Stimulated activated CD4-positive, alpha-beta T cell treated with anti-CD3 and anti-CD28 coated beads, Interleukin-4, amount 100 ng/mL, for 4 hours (primary cell): ENCODE measurements at places on chromosomes 16 and 17.

DNA sequence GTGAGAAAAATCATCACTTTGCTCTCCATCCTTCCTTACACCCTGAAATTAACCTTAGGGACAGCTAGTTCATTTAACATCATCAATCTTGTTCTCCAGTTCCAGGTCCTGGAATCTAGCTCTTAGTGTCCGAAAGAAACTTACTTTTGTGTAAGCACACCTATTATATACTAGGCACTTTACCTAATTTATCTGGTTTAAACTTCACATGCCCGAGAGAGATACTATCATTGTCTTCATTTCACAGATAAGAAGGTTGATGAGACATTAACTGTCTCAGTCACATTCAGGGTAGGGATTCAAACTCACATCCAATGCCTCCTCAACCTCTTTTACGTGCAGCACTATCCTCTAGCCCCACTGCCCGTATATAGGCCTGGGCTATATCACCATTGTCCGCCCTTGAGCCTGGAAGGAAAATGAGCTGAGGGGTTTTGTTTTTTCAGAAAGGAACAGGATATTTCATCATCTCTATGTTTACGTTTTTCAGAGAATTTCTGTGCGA, 501 bp upstream of the AP2B1 start:
- DNase-seq, result no peak

DNA sequence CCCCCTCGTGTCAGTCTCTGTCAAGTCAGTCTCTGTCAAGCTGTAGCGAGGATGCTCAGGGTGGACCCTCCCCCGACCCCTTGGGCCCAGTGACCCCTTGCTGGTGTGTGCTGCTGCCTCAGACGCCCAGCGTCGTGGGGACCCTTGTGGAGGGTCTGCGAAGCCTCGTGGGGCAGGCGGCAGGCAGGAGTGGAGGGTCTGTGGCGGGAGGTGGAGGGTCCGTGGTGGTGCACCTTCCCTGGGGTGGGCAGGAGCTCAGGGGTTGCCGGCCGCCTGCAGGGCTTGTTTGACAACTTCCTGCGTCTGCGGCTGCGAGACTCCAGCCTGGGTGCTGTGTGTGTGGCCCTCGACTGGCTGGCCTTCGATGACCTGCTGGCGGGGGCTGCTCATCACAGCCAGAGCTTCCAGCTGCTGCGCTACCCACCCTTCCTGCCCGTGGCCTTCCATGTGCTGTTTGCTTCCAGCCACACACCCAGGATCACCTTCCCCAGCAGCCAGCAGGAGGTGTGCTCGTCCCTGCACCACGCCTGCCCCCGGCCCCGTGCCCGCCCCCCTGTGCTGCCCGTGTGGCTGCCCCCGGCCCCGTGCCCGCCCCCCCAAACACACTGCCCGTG, 5.6 kb downstream of the GNG13 start:
- no peak for DNase-seq

- no peak for DNase-seq
Measured at GRCh38 chr17:6067060-6067459, 3.1 kb upstream of the WSCD1 start.

DNA sequence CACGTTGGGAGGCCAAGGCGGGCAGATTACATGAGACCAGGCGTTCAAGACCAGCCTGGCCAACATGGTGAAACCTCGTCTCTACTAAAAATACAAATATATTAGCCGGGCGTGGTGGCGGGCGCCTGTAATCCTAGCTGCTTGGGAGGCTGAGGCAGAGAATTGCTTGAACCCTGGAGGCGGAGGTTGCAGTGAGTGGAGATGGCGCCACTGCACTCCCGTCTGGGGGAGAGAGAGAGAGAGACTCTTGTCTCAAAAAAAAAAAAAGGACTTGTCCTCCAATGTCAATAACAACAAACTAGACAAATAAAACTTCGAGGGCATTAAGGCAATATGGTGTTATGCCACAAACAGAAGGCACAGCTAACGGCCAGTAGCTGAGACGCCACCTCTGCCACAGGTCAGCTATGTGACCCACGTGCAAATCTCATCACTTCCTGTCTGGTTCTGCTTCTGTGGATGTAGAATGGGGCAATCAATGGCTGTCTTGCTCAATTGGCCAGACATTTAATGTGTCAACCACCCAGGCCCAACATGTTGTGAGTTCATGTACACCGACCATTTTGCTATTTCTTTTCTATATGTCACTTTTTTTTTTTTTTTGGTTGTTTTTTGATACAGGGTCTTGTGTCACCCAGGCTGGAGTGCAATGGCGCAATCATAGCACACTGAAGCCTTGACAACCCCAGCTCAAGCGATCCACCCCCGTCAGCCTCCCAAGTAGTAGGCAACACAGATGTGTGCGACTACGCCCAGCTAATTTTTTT, 834 bp upstream of the TXNDC11 start:
- DNase-seq, result no peak

GRCh38 chr17:65531256-65532100, 30.0 kb downstream of the AXIN2 start:
- DNase-seq, result no peak

DNA sequence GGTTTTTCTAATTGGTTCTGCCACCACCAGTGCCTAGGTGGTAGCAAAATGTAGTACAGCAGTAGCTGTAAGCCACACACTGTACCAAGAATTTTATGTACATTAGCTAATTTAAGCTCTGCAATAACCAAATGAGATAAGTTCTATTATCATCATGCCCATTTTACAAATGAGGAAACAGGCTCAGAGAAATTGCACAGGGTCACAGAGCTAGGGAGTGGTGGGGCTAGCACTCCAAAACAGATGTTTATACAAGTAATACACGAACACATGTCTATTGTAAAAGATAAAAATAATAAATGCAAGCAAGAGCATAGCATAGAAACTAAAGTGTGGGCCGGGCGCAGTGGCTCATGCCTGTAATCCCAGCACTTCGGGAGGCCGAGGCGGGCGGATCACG, 13.6 kb downstream of the RSAD1 start:
- no peak for DNase-seq

- no peak for DNase-seq
Measured at GRCh38 chr17:28173031-28173561, 130.6 kb downstream of the NLK start.

DNA sequence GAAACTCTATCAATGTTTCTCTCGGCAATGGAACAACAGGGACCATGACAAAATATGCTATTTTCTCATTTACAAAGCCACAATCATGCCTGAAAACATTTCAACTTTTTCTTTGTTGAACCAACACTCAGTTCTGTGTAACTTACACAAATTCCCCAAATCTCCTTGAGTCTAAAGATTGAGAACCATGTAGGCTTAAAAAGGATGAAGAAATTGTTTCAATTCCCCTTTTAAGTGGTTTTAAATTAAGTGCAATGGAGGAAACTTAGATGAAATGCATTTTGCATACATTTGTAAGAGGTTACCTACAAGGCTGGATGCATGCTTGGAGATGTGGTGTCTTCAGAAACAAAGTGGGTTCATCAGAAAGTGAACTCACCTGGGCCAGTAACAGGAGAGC, 566.4 kb upstream of the CDH11 start:
- DNase-seq, result no peak

DNA sequence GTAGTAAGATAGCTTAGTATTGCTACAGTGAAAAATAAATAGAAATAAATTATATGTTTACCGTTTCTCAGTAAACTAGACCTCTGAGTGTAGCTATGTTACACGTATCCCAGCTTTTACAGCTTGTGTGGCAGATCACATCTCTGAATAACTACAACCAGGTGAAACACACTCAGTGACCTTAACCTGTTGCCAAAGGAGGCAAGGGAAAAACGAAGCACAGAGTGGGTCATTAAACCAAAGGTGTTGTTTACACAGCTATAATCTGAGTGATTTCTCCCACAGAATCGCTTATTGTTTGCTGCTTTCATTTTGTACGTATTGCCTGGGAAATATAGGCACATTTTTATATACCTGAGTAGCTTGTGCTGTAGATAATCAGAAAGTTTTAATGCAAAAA, 688.2 kb upstream of the KIF2B start:
- no peak for DNase-seq

DNA sequence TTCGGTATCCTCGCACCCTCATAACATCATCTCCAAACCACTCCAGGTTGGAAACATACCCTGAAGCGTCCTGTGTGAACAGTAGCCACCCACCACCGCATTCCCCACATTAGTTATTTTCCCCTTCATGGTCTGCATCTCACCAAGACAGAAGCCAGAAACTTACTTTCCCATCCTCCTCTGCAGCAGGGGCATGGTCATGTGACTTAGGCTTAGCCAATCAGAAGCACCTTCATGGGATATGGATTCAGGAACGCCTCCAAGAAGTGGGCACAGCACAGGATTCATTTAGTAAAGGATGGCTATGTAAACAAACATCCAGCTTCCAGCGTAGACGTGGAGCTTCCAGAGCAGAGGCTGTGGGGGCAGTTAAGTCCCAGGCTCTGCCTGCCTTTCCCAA, 130.3 kb downstream of the AXIN2 start:
- DNase-seq, result no peak

DNA sequence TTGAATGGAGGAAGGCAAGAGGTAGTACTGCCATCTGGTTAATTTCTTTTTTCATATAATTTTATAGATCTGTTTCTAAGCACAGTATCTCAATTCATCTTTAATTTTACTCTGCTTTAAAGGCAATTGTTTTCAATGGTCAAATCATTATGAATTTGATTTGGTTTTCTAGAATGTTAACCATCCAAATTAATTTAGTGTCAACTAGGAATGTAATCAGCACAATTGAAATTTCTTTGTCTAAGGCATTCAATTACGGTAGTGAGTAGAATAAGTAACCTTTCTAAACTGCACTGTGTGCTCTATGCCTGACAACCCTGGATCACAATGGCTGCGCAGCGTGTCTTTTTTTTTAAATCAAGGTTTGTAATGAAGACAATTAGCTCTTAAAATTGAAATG, 44.3 kb downstream of the CACNG1 start:
- no peak for DNase-seq

DNA sequence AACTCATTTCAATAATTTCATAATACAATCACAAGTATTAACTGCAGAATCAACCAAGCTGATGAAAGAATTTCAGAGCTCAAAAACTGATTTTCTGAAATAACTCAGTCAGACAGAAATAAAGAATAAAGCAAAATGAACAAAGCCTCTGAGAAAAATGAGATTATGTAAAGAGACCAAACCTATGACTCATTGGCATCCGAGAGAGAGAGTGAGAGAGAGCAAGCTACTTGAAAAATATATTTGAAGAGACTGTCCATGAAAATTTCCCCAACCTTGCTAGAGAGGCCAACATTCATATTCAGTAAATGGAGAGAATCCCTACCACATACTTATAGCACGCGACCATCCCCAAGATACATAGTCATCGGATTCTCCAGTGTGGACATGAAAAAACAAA, 1376.4 kb downstream of the CDH11 start:
- no peak for DNase-seq
